ENCODE measurements at places on chromosomes 5 and 9. TPM values are rescaled to one million over a fixed set of nuclear protein-coding genes. Genes with fewer than 3 reads are reported as not detected.

Gene PCDHA12
- not detected for total RNA-seq

Gene GABRP
- total RNA-seq = not detected

Gene PCDHA9
- not detected for total RNA-seq

Gene ACTBL2
- 3.2 TPM for total RNA-seq

Gene PROB1
- 2.3 TPM for total RNA-seq

Gene HRH2
- total RNA-seq = not detected

Gene ANGPTL2
- 3.0 TPM for total RNA-seq

Gene NEURL1B
- total RNA-seq = 5.3 TPM

Gene TRIM14
- 17.7 TPM for total RNA-seq

Gene GLRA1
- not detected for total RNA-seq

Gene CCL19
- total RNA-seq = not detected

Gene HAND1
- 0.18 TPM for total RNA-seq

Gene NIPAL4
- under 0.01 TPM for total RNA-seq

Gene RNF14
- 57.9 TPM for total RNA-seq

Data from myometrial cell (primary cell).